Hair follicular keratinocyte (primary cell): ENCODE measurements at places on chromosomes 3 and 15. TPM values are rescaled to one million over a fixed set of nuclear protein-coding genes. Genes with fewer than 3 reads are reported as not detected.

ARGFX gene
- not detected in 2 replicates for total RNA-seq

PPP4R2 gene
- total RNA-seq, result 25.8 and 30.4 TPM in 2 replicates

ADAMTS17 gene
- 0.15 and 0.86 TPM in 2 replicates for total RNA-seq

PKM gene
- total RNA-seq, result 1,490 and 1,984 TPM in 2 replicates

LYZL4 gene
- total RNA-seq, result not detected in 2 replicates

ASB14 gene
- not detected in 2 replicates for total RNA-seq

GMNC gene
- not detected in 2 replicates for total RNA-seq

BLOC1S6 gene
- total RNA-seq, result 28.6 and 33.6 TPM in 2 replicates

TMC3 gene
- total RNA-seq, result not detected in 2 replicates

MED12L gene
- total RNA-seq, result under 0.01 TPM in 1 of 2 replicates, not detected in the other

MANF gene
- 278 and 296 TPM in 2 replicates for total RNA-seq

PLCL2 gene
- total RNA-seq, result 0.08 and 1.1 TPM in 2 replicates
